Fibroblast of skin of abdomen (primary cell): ENCODE measurements at places on chromosomes 16 and 17.

DNA sequence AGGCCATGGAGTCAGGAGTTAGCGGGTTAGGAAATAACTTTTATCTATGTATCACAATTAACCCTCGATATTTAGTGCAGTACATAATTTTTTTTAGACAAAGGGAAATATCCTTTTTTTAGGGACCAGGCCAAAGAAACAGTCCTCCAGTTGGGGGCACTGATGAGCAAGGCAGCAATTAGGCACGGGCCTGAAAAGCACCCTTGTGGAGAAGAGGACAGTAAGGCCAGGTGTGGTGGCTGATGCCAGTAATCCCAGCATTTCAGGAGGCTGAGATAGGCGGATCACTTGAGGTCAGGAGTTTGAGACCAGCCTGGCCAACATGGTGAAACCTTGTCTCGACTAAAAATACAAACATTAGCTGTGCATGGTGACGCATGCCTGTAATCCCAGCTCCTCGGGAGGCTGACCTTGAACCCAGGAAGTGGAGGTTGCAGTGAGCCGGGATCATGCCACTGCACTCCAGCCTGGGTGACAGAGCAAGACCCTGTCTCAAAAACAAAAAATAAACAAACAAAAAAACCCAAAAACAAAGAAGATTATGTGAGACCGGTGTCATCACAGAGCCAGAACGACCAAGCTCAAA lies 158.3 kb upstream of the NOL11 start:
- no peak for DNase-seq

DNA sequence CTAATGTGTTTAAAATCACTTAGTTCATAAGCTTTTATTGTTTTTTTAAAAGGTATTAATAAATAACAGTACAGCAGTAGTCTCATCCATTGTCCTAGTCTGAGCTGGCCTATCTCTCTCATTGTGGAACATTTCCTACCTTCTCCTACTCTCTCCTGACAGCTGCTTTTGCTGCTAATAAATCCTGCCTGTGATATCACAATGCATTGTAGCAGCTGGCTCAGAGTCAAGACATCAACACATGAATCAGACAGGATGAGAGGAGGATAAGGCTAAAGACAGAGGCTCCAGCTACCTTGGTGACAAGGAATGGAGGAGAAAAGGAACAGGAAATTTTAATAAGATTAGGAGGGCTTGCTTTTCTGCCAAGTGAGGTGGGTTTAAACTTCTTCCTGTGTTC lies 626.1 kb downstream of the HS3ST4 start:
- no peak for DNase-seq

- no peak for DNase-seq
These were observed 275.9 kb downstream of the C16orf95 start for GRCh38 chr16:87041286-87041685.

- DNase-seq = no peak
These were observed 184.0 kb downstream of the SOX9 start for GRCh38 chr17:72304859-72305258.

- DNase-seq = peak; percentile 52
These were observed 57.9 kb upstream of the SLC12A3 start for GRCh38 chr16:56807011-56807675.

- peak; percentile 83 for DNase-seq
These were observed 73.1 kb upstream of the TANC2 start for GRCh38 chr17:62892870-62893338.

- DNase-seq = peak; percentile 59
These were observed 13.7 kb downstream of the CAMKK1 start for GRCh38 chr17:3879186-3879585.

GRCh38 chr17:75183999-75184884 lies 1.5 kb upstream of the SUMO2 start:
- DNase-seq = no peak
